Activated T-cell treated with anti-CD3 and anti-CD28 coated beads for 1 hour (primary cell): ENCODE measurements at places on chromosomes 7 and 10.

DNA sequence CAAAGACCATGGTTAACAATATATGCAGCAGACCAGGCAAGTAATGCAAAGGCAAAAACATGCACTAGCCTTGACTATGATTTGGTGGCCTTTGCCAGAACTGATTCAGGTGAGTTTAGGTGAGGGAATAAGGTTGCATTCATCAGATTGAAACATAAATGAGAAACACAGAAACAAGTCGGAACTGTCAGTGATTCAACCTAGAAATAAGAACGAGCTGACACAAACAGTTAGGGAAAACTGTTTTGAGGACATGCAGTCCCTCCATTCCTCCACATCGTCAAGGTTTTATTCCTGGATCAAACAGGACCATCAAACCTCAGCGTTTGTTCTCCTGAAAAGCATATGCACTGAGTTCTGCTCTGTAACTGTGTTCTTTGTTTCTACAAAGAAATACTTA, 1.8 kb downstream of the ZNF248 start:
- no peak for DNase-seq

DNA sequence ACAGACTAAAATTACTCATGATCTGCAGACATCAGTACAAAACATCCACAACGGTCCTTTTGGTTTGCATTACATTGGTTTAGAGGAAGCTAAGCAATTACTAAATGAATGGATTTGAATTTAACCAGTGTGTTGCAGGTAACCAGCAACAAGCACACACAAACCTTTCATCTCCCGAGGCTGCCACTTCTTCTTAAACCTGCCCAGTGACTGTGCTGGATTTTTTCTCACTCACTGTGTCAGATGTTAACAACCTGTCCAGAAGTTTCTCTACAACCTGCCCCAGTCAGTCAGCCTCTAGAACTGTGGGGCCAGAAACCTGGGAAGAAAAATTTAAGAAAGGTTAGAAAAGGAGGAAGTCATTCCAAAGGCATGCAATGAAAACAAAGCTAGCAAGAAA, 2.4 kb upstream of the MEOX2 start:
- DNase-seq: no peak

DNA sequence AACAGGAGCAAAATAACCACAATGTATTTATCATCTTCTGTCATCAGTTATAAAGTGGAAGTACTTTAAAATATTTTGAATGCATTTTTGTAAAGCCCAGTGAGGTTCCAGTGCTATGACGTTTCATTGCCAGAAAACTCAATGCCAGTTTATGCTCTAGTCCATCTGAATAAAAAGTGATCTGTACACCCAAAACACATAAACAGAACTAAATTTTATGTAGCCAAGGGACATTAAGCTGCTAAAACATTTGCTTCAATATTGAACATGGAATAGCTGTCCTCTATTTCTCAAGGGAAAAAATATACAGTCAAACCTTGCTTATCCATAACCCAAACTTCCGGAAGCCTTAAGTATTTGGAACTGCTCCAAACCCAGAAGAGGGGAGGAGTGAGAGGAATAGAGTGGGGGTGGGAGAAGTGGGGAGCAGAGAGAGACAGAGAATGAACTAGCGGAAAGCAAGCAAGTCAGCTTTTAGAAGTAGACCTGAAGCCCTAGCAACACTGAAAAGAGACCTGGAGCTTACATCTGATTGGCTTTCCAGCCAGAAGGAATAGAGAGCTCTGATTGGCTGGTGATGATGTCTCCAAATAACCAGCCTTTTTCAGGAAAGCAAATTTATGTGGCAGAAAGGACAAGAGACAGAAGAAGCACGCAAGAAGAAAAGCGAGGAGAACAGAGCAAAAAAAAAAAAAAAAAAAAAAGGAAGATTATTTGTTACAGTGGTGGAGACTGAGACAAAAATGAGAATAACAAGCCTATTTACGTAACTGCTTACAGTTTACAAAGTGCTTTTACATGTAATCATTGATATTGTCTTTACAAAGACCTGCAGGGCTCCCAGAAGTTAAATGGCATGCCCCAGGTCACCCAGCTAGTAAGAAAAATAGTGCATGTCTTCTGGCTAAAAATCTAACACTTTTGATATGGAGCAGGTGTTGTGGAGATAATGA, 196.0 kb downstream of the RNLS start:
- no peak for DNase-seq

- no peak for DNase-seq
Measured at GRCh38 chr10:80137031-80137862, 4.7 kb downstream of the PLAC9 start.

DNA sequence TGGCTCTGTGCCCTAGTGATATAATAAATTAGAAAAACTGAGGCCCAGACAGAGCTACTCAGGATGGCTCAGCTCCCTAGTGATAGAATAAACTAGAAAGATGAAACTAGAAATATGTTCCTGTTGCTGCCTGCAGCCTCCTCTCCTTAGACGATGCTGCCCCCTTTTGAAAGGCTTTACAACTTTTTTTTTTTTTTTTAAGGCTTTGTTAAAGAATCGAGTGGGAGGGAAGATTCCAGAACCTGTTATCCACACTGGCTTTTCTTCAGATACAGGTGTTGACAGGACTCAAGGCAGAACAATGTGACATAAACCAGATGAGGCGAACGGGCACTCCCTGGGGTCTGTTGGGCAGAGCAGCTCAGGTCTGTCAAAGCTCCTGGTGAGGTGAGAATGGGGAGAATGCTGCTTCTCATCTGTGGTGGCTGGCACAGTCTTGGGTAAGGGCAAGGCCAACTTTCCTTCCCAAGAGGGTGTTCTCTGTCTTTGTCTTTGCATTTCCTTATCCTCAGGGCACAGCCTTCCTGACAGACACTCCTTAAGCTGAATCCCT, 175.1 kb downstream of the COBL start:
- no peak for DNase-seq

GRCh38 chr7:7595451-7595850, 28.8 kb downstream of the MIOS start:
- DNase-seq: no peak

- no peak for DNase-seq
Measured at GRCh38 chr7:148079206-148080080, 511.1 kb upstream of the C7orf33 start.

- DNase-seq: no peak
Measured at GRCh38 chr10:133421336-133422222, 2.8 kb downstream of the SPRN start.

DNA sequence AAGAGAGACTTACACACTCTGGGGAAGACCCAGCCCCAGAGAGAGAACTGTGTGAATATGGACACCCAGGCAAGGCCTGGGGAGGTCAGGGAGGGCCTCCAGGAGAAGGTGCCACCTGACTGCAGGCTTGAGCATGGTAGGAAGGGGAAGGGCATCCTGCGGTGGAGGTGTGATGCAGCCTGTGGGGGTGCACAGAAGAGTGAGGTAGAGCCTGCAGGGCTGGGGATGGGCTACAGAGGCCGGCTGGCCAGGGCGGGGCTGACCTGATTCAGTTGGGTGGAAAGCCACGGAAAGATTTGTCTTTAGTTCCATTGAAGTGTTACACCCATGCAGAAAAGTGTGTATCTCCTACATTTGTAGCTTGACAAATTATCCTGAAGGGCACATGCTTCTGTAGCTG, 47.6 kb downstream of the ZMIZ1 start:
- no peak for DNase-seq

GRCh38 chr7:121398246-121398645, 2.1 kb upstream of the FAM3C start:
- no peak for DNase-seq

GRCh38 chr10:118167056-118167700, 120.4 kb upstream of the RAB11FIP2 start:
- no peak for DNase-seq

GRCh38 chr10:18666810-18667209, 7.6 kb downstream of the ARL5B start:
- no peak for DNase-seq
